CD4-positive, alpha-beta T cell treated with Interleukin-1 beta for 1 hour (primary cell): ENCODE measurements at places on chromosomes 3 and 15.

DNA sequence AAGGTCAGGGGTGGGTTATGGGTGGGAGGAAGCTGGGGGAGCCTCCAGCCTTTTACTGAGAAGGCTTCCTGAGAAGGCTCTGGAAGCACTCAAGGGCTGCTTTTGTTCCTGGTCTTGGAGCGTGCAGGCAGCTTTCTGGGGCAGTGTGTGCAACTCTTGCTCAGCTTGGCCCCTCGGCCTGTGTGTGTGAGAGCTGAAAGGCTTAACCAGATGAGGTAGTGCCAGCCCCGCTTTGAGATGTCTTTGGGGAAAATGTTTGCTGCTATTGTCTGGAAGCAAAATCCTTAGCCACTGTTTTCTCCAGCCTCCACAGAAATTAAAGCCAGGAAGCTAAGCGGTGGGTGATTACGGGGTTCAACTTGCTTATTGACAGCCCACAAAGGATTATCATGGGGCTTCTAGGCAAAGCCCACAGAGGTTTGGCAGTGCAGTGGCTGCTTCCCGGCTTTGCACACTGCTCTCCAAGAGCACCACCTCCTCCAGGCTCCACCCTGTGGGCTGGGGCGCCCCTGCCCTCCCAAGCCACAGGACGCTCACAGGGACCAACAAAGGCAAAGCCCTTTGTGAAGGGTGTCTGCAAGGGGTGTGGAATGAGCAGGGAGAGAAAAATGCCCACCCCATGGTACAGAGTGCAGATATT is 121.7 kb upstream of the TLE3 start:
- DNase-seq, result no peak

- no peak for DNase-seq
These were observed 21.0 kb upstream of the CCDC174 start for GRCh38 chr3:14630404-14631100.

DNA sequence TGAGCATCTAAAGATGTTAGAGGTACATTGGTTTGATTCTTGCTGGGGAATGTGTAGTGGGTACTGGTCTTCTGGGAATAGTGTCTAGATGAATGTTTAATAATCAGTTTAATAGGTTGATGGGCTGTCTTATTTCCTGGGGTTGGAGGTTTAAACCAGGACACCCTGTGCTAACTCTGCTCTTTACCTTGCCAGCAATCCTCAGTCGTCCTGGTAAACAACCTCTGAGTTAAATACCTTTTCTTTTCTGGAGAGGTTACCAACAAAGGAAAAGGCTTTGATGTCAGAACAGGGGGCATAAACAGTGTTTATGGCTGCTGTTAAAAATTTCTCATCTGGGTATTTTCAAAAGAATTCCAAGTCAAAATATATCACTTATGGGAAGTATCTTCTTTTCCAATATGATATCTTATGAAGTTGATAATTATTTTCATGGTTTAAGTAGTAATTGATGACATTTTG is 23.5 kb downstream of the MITF start:
- DNase-seq, result no peak

- DNase-seq, result no peak
These were observed 10.3 kb upstream of the RYK start for GRCh38 chr3:134260987-134261386.

DNA sequence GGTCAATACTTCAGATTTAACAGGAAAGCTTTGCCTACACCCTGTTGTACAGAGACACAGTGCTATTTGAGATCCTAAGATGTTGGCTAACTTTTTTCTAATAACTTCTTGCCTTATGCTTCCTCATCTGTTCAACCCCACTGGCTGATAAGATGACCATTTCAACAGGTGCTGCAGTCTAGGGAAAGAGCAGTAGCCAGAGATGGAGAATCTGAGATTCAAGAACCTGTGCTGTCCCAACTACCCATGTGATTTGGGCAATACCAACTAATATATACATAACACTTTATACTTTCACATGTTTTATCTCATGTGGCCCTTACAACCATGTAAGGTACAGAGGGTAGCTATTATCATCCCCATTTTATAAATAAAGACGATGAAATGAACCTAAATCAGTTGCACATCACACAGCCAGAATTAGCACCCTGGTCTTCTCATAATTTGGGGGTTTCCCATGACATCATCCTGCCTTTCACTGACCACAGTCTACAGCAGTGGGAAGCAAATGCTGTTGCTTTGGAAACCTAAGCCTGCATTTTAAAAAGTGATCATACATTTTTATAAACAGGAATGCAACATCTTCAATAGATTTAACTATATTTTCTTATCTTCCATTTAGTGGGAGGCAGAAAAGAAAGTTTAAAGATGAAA is 9.7 kb downstream of the TTC23 start:
- no peak for DNase-seq

DNA sequence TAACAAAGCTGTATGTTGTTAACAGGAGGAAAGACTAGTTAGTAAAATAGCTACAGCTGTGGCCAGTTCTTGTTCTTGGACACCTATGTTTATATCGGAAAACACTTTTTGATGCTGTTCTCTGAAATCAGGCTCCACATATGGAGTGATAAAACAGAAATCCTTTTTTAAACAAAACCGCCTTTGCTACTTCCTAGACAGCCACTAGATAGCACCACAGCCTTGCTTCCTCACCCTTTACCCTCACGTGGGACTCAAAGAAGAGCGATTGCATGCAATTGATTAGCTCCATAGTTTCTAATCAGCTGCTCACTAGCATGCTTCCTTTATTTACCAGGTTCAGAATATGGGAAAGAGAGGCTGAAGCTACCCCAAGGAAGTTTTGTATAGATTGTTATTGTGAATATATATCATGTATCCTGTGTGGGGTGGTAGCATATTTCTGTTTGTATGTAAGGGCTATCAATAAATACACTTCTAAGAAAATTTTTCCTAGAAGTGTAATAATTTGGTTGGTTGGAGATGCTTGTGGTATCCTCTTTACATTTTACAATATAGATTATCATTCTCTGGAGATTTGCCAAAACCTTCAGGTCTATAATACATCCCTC is 4.3 kb upstream of the MTFMT start:
- peak; percentile 19 for DNase-seq

DNA sequence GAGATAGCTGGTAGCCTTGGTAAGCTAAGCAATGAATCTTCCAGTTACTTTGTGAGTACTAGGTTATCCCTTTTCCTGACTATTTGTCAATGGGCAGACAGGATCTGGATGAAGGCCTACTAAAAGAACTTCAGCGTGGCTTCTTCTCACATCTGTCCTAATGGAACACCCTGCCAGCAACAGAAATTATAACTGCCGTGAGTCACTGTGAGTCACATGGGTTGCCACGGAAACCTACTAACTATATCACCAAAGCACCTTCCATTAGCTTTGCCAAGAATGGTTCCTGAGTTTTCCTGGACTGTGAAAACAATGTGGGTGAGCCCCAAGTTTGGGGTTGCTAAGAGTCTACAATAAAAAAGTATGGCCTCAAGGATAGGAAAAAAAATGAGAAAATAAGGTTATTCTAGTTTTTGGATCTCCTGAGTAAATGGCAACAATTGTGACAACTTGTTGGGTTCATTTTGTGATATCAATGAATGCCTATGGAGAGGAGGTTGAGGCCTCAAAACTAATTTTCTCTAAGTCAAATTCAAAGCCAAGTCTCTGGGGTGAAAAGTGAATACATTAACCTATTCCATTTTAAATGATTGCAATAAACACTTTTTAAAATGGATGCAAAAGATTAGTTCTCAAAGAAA is 195.1 kb upstream of the ICE2 start:
- DNase-seq, result no peak

DNA sequence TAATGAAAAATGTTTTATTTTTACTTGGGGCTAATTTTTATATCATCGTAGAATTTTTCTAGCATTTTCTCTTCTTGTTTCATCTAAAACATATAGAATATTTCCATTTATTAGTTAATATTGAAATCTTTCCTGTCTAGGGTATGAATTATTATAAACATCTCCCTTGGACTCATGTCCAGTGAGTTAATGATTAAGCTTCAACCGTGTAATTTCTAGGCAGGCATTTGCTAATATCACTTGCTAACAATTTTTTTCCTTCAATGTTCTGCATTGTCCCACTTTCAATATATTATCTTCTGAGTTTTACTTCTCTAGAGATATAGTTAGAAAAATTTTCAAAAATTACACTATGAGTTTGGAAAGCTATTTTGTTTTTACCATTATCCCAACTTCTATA is 1371.6 kb upstream of the EPHA6 start:
- DNase-seq, result no peak

DNA sequence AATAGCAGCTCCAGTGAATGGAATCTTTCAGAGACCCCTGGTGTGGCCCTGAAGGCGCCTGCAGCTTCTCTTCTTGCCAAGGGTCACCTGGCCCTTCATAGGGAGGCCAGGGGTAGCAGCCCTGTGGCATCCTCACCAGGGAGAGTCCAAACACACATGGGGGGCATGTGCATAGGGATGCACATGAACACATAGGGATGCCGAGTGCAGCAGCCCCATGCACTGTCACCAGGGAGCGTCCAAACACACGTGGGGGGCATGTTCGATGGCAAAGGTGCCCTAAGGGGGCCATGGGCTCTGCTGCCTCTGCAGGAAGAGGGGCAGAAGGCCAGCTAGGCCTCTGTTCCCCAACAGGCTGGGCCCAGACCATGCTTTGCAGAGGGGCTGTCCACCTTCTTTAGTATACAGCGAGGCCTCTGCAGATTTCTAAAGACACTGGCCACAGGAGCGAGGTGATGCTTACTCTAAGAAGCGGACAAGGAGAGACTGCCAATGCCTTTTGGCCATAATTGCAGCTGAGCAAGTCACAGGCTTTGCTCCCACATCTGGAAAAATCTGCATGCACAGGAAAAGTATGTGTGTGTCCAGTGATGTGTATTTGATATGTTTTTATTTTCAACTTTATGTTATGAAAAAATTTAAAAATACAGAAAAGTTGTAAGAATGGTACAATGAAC is 21.0 kb downstream of the ANAPC13 start:
- no peak for DNase-seq

DNA sequence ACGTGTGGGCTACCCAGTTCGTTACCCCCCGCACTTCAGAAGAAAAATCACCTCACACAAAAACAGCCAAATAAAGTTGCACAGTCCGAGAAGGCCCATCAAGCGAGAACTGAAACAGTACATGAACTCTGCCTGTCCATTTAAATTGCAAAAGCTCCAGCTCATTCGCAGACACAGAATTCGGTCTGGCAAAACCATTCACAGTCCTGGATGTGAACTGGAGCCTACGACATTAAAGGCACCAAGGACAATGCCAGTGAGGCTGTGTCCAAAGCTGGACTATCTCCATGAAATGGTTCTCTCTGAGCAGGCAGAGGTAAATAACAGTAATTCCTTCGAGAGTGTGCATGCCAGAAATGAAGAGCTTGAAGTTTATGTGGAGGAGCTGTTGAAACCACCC is 261.3 kb upstream of the ICE2 start:
- no peak for DNase-seq

- peak; percentile 50 for DNase-seq
These were observed 38.0 kb upstream of the COPB2 start for GRCh38 chr3:139427283-139428060.

DNA sequence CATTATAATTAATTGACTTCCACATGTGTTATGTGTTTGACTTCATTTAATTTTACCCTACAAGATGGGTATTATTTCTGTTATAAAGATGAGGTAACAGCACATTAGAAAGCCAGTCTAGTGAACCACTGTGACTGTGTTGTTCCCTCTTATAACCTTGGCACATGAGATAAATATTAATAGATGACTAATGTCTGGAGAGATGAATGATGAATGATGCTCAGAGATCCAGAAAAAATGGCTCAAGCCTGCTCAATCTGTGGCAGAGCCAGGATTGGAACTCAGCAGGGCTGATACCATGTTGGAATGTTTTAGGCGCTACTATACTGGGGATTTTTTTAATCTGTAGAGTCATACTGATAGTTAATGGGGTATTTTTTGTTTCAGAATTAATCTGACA is 118.8 kb upstream of the PTX3 start:
- no peak for DNase-seq

DNA sequence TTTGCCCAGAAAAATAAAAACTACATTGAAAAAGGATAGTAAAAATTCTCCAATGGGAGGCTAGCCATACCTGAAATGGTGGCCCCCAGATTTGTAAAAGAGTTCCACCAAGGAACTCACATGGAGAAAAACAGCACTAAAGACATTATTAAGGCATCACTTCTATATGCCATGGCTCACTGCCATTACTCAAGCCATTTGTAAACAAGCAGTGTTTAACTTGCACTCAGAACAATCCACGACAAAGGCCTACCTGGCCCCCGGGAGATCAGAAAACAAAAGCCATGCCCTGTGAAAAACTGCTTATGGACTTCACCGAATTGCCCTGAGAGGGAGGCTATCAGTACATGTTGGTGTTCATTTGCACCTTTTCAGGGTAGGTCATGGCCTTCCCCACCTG is 19.6 kb downstream of the CCR8 start:
- DNase-seq, result no peak

DNA sequence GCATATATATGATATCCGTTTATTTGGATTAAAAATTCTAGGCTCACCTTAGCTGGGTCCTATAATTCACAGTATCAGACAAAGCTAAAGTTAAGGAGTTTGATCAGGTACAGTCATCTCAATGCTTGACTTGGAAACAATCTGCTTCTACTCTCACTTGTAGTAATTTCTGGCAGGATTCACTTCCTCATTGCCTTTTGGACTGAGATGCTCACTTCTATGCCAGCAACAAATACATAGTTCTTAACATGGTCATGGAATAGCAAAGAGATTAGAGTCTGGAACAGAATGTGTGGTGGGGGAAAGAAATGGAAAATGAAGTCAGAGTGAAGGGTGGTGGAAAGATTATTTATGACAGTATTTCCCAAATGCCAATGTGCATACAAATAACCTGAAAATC is 693.6 kb downstream of the CADM2 start:
- DNase-seq, result no peak

DNA sequence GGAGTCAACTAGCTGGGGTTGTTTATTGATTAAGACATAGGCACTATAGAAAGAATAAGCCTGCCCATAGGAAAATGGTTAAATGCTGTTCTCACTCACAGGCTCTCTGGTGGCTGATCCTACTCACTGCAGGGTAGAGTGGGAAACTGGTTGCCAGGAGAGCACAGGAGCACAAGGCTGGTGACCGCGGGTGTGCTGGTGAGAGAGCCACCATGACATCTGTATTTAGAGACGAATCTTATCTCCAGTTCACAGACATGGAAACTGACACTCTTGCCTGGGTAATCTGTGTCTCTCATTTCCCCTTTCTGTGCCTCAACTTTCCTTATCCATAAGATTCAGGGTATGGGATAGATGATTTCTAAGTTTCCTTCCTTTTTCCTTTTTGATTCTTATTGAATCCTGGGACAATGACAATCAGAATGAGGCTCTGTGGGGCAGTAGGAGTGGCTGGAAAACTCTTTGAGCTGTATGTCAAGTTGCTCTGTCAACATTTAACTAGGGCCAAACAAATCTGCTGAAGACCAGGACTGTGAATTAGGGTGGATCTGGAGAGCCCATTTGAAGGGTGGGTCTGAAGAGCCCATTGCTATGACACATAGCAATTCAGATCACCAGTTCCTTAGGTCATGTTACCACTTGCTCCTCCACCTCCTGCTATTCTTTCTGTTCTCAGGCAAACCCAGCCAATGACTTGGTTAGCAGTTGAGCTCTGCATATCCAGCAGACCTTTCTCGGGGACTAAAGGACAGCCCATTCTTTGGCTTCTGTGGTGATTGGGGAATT is 286.1 kb upstream of the TBL1XR1 start:
- no peak for DNase-seq
